ENCODE measurements at places on chromosomes 5 and 9.
A peak's percentile ranks its signal among the peaks of the same experiment; 100 is the strongest.

DNA sequence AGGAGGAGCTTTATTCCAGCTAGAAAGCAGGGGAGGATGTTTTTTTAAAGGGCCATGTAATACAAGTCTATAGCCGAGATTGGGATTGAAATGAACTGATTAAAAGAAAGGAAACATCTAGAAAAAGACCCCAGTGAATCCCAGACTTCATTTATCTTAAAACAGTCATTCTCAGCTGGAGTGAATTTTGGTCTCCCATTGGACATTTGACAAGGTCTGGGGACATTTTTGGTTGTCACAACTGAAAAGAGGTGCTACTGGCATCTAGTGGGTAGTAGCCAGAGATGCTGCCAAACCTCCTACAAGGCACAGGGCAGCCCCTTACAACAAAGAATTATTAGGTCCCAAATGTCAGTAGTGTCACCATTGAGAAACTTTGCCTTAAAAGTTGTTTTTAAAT, 16.3 kb upstream of the SPINK4 start:
- no peak for DNase-seq

GRCh38 chr5:68259700-68260099, 44.1 kb downstream of the PIK3R1 start:
- no peak for DNase-seq

GRCh38 chr5:145292278-145292677, 542.9 kb downstream of the PRELID2 start:
- no peak for DNase-seq

DNA sequence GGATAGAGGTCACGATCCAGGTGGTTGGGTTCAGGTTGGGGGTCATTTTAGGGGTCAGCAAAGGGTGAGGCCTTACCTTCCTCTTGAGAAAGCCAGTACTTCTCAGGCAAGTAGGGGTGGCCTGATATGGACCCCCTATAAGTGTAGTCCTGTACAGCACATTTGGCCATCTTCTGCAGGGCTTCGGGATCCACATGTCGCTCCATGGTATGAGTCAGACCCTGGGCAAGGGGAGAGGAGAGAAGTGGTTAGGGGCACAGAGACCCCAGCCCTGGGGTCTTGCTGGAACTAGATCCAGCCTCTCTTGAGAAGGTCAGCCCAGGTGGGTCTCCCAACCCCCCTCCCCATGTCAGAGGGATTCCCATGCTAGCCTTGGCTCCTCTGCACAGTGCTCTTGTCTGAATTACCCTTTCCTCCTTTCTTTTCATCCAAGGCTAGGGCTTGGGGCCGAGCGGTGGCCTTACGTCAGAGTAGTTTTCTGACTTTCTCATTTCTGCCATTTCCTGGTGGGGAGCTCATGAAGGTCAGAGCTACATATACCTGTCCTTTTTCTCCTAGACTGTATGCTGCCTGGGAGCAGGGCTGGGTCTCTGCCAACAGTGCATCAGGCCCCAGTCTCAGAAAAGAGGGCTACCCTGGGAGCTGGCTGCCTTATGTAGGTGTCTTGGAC, 9.0 kb upstream of the MYORG start:
- no peak for DNase-seq

DNA sequence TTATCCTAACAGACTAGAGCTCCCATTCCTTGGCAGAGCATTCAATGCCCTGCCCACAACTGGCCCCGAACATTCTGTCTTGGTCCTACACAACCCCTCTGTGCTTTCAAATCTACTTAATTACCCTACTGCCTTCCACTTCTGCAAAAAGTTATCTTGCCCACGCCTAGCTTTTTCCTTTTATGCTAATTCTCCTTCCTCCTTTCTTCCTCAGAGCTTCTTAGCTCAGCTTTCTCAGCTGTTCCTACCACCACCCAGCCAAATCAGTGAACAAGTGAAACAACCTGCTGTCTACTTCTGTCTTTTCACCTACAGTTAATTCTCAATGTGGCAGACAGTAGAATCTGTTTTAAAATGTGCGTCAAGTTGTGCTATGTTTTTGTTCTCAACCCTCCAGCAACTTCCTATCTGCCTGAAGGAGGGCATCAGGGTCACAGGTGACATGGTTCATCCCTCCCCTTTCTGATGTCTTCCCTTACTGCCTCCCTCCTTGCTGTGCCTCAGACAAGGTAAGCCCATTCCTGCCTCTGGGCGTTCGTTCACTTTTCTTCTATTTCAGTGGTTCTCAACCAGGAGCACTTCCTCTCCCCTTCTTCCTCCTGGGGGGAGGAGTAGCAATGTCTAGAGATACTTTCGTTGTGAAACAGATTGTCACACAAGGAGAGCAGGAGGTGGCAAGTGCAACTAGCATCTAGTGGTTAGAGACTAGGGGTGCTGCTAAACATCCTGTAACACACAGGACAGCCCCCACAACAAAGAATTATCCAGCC, 1.3 kb upstream of the REEP5 start:
- no peak for DNase-seq

DNA sequence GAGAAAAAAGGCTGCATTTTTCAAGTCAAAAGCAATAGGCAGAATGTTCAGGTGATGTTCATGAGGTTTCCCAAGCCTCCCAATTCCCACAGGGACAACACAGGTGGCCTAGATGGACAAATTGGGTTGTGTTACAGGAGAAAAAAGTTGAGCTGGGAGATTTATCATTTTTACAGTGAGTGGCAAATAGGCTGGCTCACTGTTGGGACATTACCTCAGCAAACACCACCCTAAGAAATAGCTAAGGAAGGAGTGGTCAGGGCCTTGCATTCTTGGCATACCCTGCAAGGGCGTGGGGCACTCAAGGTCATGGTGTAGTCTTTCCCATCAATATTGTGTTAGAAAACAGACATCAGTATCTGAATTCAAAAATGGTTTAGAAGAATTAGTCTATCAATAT, 23.3 kb upstream of the CPLANE1 start:
- DNase-seq = no peak

GRCh38 chr9:4887556-4887955, 94.8 kb downstream of the RCL1 start:
- no peak for DNase-seq

DNA sequence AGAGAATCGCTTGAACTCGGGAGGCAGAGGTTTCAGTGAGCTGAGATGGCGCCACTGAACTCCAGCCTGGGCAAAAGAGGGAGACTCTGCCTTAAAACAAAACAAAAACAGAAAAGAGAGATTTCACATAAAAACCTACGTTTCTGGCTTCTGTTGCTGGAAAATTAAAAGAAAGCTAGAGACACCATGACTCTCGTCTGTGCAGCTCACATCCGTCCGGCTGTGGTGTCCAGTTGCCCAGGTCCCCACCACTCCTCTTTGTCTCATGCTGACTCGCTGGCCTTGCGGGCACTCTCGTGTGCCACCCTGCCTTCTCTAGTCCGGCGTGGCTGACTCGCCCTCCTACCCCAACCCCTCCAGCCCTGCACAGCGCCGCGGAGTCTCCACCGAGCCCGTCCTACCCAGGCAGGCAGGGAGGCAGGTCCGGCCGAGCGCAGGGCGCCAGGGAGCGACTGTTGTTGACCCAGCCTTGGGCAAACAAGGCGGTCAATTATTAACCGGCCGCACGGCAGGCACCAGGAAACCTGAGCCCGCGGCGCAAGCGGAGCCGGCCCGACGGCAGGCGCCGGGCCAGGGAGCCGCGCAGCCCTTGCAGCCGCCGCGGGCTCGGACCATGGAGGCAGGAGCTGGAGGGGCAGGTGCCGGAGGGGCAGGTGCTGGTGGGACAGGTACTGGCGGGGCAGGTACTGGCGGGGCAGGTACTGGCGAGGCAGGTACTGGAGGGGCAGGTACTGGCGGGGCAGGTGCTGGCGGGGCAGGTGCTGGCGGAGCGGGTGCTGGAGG, at the start of gene PRRT1B:
Gene PRRT1B, plus strand, starts transcription at position 521 of the 783 bp plus-strand sequence. Its CDS starts 93 bp downstream, at position 614.
- DNase-seq = peak; percentile 69

DNA sequence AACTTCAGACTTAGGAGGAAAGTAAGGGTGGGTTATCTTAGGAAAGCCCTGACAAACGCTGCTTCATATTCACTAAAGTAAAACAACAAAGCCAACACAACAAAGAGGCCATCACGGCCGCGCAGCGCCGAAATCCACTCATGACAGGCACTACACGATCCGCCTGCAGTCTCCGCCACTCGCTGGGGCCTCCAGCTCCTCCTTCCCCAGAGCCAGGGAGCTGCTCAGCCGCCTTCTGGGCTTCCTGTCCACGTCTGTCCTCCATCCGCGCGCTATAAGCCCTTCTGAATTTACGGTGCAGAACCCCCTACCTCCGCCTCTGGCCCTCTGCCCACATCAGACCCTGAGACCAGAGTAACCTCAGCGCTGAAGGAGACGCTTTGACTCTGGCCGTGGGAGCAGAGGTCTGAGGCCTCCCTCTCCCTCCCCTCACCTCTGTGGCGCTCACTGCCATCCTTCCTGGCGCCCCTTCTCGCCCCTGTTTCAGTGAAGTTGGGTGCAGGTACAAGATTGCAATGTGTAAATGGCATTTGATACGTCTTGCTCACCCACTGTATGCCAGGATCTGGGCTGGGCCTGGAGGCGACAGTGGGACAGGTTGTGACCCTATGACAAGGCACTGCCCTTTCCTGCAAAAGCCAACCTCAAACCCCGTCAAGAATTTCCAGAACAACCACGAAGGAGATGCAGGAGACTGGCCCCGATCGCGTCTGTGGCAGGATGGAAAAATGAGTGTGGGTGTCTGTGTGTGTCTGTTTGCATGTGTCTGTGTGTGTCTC, 74.9 kb upstream of the PHYKPL start:
- DNase-seq = no peak

DNA sequence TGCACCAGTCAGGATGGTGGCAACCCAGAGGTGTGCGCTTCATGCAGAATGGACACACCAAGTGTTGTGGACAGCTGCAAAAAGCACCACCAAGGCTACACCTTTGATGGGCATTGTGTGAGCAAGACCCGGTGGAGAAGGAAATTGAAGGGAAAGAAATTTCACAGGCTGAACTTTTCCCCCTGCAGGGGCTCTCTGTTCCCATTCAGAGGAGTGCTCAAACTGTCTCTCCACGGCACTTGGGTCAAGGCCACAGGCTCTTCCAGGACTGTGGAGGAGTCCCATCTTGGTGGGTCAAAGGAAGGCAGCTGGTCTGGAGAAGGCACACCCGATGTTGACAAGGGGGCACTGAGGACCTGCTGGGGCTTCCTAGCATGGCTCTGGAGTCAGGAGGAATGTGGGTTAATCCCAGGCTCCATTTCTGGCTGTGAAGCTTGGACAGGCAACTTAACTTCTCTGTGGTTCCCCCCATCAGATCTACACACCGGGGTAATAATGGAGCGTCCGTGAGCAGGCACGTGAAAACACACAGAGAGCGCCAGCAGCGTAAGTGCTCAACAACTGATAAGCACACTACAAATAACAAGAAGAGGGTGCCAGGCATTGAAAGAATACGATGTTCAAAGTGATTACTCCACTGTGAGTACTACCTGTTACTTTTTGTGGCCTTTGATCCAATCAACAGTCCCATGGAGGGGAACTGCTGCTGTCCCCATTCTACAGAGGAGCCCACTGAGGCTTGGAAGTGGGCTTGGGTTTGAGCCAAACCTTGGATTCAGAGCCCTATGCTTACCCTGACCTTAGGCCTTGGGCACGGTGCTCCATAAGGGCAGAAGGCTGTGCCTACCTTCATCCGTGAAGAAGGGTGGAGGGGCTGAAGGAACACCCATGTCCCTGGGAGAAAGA, 34.2 kb upstream of the TIFAB start:
- no peak for DNase-seq

GRCh38 chr5:61234019-61234418, 71.8 kb upstream of the SMIM15 start:
- DNase-seq = no peak

- DNase-seq = no peak
Observed at GRCh38 chr5:32116574-32117313, 57.4 kb downstream of the GOLPH3 start.

DNA sequence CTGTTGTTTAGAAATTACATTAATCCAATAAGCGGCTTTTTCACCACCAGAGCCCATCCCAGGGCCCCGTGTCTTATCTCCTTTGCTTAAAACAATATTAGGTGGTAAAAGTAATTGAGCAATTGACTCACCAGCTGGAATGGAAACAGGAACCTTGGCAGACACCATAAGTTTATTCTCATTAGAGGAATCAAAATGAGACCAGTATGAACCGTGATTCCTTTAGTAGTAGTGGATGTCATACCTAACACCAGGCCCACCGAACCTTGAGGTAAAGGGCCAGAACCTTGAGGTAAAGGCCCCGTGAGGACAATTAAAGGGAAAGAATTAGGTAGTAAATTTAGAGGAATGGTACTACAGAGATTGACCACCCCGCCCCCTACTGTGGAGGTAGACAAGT, 16.5 kb downstream of the HSDL2 start:
- no peak for DNase-seq

DNA sequence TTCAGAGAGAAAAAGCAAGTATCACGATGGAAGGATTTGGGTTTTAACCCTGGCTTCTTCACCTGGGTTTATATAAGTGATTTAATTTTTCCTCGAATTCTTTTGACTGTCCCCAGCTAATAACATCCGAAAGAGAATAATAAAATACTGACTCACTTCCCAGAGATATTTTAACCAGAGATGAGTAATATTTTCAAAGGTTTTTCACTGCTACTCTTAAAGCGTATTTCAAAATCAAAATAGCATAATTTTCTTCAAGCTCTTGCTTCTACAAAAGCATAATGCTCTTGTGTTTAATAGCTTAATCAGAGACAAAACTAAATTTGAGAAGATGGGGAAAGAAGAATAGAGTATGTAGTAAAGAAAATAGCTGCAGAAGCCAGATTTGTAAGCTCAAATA, 215.2 kb upstream of the PTGER4 start:
- no peak for DNase-seq

DNA sequence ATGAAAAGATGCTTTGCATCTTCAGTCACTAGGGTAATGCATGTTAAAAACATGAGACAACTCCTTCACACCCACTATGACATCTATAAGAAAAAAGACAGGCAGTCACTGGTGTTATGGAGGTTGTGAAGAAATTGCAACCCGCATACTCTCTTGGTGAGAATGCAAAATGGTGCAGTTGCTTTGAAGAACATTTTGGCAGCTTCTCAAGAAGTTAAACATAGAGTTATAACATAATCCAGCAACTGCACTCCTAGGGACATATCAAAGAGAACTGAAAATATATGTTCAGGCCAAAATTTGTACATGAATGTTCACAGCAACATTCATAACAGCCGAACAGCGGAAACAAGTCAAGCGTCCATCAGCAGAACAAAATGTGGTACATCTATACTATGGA, 46.3 kb upstream of the TBC1D9B start:
- no peak for DNase-seq

DNA sequence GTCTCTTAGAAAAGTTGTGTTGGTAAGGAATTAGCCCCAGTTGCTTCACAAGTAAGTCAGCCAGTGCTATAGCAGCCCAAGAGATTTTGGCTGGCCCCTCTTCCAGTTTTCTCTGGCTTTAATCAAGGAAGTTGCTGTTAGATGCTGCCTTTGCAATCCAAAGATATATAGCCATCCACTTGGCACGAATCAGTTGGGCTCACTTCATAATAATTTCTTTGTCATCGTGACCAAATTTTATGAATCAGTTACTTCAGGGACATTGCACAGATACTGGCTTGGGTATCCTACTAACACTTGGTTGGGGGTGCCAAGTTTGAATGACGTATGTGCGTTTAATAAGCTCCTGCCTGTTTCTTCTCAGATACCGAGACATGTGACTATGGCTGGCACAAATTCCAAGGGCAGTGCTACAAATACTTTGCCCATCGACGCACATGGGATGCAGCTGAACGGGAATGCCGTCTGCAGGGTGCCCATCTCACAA, 81.5 kb downstream of the VCAN start:
- no peak for DNase-seq

Measured in SK-N-SH (cell line).